Kidney tubule cell (primary cell): ENCODE measurements at places on chromosomes 4 and X.

- DNase-seq = no peak
Observed at GRCh38 chr4:166280642-166281041, 407.6 kb downstream of the TLL1 start.

DNA sequence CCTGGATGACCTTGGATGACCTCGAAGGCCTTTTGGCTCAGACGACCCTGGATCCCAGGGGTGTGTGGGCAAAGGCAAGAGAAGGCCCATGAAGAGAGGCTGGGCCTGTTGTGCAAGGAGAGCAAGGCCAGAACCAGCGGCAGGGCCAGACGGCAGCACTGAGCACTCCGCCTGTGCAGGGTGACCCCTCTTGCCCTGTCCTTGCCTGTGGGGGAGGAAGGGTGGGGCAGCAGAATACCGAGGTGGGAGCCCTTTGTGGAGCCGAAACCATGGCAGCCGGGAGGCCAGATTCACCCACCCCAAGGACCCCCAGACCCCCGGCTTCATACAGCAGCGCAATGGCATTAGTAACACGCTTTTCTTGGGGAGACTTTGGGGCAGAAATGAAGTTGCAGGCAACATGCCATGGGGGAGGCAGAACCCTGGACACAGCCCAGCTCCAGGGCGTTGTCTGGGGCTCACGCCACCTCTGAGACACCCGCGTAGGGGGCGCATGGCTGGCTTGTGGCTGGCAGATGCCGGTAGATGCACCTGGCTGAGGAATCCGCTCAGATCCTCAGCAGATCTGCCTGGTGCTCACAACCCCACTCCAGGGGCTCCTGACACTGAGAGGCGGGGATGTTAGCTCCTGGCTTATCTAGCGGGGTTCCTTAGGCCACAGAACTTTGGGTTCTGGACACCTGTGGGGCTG lies 114.5 kb downstream of the FAM53A start:
- DNase-seq = no peak

DNA sequence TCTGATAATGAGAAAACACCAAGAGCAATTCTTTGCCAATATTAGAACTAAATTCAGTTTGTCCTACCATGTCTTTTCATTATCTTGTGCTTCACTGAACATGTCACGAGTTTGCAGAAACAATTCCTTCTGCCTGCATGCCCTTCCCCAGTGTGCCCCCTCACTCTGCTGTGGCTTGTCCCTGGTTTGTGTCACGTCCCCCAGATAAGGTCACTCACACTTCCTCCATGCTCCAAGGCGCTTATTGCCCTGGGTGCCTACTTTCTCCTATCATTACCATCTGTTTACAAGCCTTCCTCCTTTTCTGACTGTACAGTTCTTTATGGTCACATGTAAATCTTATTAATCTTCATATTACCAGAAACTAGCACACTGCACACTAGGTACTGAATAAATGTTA lies 394.1 kb downstream of the KCNIP4 start:
- no peak for DNase-seq

DNA sequence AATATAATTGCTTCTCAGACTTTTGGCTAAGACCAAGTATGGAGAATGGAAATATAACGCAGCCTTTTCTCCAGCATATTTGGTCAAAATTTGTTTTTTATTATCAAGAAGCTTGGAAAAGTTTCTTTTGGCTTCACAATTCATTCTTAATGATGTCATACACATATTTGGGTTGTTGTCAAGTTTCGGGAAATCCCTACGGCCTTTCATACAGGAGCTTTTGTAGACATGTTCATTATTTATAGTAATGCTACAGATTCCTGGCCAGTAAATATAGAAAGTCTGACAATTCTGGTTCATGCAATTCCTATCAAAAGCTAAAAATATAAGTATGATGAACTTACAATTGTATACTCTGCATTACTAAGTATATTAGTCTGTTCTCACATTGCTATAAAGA lies 112.9 kb downstream of the IRF2 start:
- DNase-seq = no peak

GRCh38 chrX:14802943-14803710 lies 69.7 kb downstream of the FANCB start:
- no peak for DNase-seq

- DNase-seq = no peak
Observed at GRCh38 chr4:155667222-155667567, 547 bp downstream of the GUCY1A1 start.

DNA sequence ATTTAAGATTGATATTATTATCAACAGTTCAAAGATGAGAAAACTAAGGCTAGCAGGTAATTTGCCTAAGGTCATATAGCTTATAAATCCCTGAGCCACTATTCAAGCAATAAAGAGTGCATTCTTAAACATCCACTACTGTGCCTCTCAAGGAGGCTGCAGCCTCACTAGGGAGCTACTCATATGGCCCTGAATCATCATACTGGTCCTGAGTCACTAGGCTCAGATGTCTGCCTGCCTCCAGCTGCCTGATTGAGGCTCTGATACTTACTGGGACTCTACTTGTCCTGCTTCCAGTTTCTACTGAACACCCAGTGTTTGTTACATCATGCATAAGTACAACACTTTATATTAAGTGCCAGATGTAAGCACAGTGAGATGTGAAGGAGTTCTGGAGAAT lies 110.7 kb downstream of the AASDH start:
- peak; percentile 16 for DNase-seq

DNA sequence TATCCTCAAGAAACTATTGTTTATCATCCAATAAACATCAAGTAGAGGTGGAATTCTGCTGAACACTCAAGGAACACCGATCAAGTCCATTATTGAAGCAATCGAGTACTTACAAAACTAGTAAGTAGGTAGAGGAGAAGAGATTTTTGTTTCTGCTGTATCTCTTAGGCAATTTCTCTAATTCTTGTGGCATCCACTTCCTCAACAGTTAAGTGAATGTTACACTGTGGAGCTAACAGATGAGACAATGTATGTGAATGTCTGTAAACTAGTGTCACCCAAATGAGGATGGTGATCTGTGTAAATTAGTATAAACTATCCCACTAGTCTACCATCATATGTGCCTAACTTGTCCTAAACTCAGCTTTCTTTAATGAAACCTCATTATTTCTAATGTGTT lies 261.6 kb downstream of the ARHGAP24 start:
- DNase-seq = no peak

DNA sequence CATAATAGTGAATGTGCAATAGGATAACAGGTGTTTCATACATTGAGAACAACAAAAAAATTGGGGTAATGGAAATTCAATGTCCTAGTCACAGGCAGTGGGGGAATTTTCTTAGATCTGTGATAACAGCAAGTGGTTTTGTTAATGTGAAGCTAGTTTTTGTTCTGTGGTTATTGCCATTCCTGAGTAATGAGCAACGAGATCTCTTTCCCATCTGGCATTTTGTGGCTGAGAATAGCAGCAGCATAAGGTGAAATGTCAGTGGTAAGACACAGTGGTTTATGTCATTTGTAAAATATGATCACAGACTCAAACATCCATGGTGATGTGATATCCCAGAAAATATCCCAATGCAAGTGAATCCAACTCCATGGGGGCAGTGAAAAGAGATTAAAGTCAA lies 497.5 kb downstream of the KCNIP4 start:
- DNase-seq = peak; percentile 97

DNA sequence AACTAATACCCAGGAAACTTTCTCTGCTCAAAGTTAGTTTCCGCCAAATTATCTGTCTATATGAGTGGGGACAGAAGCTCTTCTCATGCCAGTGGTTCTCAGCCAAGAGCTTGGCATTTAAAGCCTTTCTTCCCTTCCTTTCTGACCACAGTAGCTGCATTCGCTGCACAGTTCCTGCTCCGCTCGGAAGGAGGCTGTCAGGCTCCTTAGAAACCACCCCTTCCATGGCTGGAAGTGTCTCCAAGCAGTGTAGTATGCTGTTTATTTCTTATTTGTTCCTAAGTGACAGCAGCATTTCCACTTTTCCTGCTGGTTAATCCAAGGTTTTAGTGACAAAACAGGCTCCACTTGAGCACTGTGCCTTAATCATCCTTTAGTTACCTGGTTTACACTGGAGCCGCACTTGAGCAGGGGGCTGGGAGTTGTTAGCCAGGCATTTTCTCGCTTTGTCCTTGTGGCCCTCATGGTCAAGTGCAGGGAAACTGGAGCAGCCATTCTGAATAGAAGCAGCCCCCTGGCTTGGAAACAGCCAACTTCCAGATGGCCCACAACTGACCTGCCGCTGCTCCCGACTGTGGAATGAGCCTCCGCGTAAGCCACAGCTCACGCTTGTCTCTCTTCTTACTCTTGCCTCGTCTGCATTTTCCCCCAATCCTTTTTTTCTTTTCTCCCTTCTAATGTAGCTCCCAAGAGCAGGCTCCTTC lies 739.4 kb upstream of the TENM3 start:
- DNase-seq = no peak

- DNase-seq = no peak
Observed at GRCh38 chr4:14184265-14184664, 556.7 kb upstream of the BOD1L1 start.

GRCh38 chr4:103498161-103499070 lies 221.4 kb downstream of the TACR3 start:
- DNase-seq = no peak

- no peak for DNase-seq
Observed at GRCh38 chrX:28854637-28855036, 267.4 kb downstream of the IL1RAPL1 start.

GRCh38 chrX:135651647-135652295 lies 61.7 kb upstream of the CT45A1 start:
- DNase-seq = no peak

DNA sequence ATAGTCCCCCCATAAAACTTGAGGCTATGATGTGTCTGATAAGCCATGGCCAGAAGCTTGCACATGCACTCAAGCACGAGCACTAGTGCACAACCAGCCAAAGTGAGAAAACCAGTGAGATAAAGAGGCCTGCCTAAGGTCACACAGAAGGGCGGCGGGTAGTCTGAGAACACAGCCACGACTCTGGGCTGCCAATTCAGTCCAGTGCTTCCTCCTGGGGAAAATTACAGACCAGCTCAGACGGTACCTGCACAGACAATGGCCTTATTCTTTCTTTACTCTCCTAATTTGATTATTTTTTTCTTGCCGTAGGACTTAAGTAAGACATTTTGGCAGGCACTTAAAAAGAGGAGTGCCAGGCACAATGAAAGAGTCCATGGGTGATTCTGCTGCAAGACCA lies 533.2 kb upstream of the FAT1 start:
- no peak for DNase-seq

- DNase-seq = no peak
Observed at GRCh38 chr4:99235955-99236354, 16.9 kb upstream of the ADH6 start.

GRCh38 chr4:27685091-27685490 lies 824.5 kb downstream of the STIM2 start:
- no peak for DNase-seq

GRCh38 chr4:100083289-100083688 lies 107.0 kb downstream of the DDIT4L start:
- DNase-seq = no peak

GRCh38 chr4:121711263-121712000 lies 14.7 kb upstream of the ANXA5 start:
- peak; percentile 95 for DNase-seq

GRCh38 chr4:156201050-156201449 lies 247.4 kb upstream of the CTSO start:
- DNase-seq = no peak

DNA sequence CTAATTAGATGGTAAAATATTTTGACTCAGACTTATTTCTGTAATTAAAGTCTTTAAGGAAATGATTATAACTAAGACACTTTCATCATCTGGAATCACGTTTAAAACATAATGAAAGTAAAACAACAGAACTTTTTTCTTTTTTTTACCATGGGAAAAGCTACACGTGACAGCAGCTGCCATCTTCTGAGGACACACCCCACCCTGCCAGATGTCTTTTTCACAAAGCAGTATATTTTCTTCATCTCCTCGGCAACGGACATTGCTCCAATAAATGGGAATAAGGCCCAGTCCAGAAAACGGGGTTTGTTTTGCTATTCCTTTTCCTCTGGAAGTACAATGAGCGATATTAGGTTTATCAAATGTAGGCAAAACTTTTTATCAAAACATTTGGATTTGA lies 17.5 kb downstream of the PRSS12 start:
- DNase-seq = no peak

GRCh38 chr4:1300466-1301455 lies 11.1 kb downstream of the MAEA start:
- peak; percentile 39 for DNase-seq

GRCh38 chr4:67437974-67438713 lies 107.2 kb downstream of the CENPC start:
- peak; percentile 36 for DNase-seq

DNA sequence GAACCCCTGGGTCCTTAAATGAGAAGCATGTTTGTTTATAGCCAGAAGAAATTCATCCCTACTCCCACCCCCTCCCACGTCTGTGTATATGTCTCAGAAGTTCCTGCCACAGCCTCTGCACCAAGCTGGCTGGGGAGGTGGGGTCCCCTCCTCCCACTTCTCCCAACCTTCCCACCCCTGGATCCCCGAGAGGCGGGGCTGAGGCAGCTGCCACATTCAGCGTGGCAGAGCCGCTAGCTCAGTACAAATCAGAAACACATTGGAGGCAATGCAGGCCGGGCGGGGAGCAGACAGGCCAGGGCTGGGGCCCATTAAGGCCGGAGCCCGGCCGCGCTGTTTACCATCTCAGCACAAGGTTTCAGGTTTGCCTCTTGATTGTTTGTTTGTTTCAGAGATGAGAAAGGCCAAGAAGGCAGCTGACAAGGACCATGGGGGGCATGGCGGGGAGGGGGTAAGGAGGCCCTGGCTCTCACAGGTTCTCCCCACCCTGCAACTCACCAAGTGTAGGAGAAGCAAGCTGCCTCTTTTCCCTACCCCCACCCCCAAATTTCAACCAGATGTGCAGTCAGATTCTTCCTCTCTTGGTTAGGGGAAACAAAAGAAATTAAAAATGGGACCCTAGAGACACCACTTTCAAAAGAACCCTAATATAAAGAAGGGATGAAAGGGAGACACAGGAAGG lies 22.3 kb downstream of the PJA1 start:
- no peak for DNase-seq

- DNase-seq = no peak
Observed at GRCh38 chr4:83212041-83212851, 72.4 kb downstream of the COQ2 start.

DNA sequence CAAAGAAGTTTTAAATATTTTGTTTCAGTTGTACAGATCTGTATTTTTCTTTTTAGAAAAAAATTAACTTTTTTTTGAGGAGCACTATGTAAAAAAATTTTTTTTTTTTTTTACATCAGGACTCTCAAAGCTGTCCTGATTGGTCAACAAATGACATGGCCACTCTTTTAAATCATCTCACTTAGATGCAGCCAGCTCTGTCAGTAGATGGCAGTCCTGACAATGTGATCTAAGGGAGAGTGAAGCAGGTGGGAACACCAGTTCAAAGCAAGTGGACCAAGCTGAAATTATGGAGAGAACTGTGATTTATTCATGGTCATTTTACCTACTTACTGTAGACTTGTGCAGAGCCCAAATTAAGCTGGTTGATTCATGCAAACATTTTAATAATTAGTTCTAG lies 174.7 kb upstream of the GPRIN3 start:
- DNase-seq = peak; percentile 43

- DNase-seq = peak; percentile 47
Observed at GRCh38 chr4:38757945-38758600, 24.7 kb downstream of the TLR10 start.
